ENCODE measurements at places on chromosomes 3 and 15.

DNA sequence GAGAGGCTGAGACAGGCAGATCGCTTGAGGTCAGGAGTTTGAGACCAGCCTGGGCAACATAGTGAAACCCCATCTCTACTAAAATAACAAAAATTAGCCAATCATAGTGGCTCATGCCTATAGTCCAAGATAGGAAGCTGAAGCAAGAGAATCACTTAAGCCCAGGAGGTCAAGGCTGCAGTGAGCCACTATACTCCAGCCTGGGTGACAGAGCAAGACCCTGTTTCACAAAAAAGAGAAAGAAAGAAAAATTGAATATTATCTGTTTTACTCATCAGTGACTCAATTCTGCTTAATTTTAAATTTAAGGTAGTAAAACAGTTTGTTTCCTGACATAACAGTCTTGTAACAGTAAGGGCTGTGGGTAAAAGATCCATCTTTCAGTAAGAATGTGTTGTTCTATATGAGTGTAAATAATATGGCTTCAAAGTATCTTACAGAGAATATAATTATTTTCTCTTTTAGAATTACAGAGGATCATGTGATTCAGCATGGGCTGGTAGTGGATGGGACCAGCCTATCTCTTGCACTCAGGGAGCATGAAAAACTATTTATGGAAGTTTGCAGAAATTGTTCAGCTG, 85.8 kb downstream of the ATP11B start:
- DNase-seq, result no peak

DNA sequence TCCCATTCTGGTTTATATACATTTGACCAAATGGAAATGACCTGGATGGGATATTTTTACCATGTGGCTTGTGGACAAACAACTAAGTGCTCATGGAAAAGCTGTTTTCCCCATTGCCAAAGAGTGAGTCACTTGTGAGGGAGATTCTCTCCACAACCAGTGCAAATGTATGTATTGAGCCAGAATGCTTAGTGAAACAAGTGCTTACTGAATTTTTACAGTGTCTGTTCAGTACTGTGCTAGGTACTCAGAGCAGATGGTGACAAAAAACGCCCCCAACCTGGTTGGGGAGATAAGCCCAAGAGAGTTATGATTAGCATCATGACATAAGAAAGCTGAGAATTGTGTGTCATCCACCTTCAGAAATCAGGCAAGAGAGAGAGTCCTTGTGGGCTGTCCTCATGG, 2.3 kb downstream of the CHP1 start:
- no peak for DNase-seq

- DNase-seq, result no peak
Observed at GRCh38 chr15:63463036-63463435, 41.4 kb upstream of the USP3 start.

DNA sequence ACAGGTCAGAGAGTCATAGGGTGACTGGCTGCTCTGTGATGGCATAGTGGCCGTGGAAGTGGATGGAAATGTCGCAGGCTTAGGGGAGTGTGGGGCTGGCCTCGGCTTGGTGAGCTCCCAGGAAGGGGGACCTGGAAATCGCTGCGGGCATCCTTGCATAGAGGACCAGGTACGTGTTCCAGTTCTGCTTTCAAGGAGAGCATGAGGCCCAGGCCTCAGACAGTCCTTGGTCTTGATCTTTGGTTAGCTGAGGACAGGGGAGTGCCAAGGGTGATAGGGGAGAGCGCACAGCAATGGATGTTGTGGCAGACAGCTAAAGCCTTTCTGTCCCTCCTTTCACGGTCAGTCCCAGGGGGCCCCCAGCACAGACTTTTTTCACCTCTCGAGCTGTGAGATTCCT, 110.5 kb downstream of the SNRPN start:
- no peak for DNase-seq

GRCh38 chr3:155388417-155388816, 94.9 kb upstream of the STRIT1 start:
- DNase-seq, result no peak

DNA sequence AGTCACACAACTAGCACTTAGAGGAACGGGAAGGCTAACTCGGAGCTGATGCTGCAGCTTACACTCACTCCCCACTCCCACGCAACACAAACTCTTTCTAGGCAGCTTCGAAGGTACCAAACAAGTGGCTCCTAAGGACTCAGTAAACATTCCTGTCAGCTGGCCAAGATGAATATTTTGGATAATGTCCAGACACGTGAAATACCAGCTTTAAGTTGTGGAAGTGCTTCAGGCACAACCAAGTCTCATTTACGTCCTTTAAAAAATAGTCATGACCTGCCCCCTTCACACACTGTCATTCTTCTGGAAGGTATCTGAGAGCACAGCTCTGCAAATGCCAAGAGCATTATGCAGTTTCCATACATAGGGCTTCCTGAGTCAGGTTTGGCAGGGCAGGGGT, 1005.9 kb upstream of the CFAP20DC start:
- no peak for DNase-seq

DNA sequence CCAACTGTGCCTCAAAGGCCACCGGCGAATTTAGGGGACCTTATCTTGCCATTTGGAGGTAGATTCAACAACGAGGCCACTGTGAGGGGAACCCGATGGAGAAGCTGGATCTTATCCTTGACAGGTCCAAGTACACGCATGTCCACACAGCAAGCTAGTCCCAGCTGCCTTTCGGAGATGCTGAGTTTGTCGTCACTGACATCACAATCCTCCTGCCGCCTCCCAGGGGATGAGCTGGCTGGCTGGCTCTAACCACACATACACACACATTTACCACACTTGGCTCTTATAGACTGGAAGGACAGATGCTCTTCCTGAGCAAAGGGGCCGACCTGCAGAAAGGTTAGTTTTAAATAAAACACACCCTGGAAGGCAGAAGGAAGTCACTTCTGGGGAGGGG, 176.3 kb downstream of the STT3B start:
- no peak for DNase-seq

Measured in stimulated activated CD8-positive, alpha-beta memory T cell treated with anti-CD3 and anti-CD28 coated beads, Interleukin-7, amount 100 ng/mL, for 48 hours (primary cell).